ENCODE measurements at places on chromosomes 4 and X.

DNA sequence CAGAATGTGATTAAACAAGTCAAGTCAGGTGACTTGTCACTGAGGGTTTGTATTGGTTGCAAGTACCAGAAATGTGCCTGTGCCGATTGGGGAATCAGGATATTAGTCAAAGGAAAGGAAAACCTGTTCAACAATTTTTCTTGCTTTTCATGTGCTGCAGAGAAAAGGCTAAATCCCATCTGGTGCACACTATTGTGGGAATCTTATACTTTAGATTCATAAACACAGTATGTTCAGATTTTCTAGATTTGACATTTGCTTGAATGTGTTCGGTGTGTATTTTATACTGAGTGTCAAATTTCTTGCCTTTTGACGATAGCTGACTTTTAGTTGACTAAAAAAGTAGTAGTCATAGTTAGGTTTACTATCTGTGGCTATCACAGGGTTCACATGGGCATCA is 37.6 kb downstream of the GAB1 start:
- no peak for DNase-seq

DNA sequence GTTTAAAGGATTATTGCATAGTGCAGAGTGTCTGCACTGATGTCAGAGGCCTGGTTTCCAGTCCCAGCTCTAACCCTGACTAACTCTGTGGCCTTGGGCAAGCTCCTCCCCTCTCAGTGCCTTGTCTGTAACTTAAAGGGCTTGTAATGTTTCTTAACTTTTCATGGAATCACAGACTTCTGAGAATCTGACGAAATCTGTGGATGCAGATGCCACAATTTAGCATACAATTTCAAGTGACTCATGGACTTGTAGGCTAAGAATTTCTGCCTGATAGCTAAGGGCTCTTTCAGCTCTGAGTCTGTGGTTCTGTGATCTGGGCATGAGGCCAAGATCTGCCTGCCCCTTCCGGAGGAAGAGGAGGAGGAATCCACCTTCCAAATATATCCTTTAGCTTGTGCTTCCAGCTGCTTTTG is 236.9 kb downstream of the AR start:
- DNase-seq, result no peak

GRCh38 chrX:11375614-11376119 is 82.5 kb downstream of the AMELX start:
- DNase-seq, result no peak

GRCh38 chr4:158847535-158847934 is 78.7 kb downstream of the FNIP2 start:
- DNase-seq, result no peak

DNA sequence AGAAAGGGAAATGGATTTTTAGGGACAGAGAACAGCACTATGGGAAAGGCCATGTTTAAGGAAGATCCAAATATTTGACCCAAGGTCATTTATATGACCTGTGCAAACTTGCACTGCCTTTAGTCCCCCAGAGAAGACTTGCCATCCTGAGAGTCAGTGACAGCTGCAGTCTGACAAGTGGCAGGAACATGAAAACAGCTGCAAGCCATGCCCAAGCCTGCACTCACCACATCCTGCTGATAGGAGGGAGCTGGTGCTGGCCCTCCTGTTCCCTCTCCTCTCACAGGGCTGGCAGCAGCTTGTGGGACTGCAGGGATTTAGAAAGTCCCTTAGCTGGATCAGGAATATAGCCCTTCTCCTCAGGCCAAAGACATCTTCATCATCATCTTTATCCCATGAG is 187.7 kb downstream of the RAP1GDS1 start:
- DNase-seq, result no peak

DNA sequence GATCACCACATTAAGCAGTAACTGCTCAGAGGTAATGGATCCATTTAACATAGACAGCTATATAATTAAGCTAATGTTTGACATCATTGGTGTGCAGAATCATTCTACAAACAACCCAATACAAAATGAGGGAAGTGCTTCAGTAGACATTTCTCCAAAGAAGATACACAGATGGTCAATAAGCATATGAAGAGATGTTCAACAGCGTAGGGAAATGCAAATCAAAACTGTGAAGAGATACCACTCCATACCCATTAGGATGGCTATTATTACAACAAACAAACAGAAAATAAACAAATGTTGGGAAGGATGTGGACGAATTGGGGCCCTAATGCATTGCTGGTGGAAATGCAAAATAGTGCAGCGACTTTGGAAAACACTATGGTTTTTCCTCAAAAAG is 294.6 kb downstream of the ANK2 start:
- DNase-seq, result no peak

- DNase-seq, result no peak
Observed at GRCh38 chr4:17063888-17064287, 165.4 kb upstream of the LDB2 start.

DNA sequence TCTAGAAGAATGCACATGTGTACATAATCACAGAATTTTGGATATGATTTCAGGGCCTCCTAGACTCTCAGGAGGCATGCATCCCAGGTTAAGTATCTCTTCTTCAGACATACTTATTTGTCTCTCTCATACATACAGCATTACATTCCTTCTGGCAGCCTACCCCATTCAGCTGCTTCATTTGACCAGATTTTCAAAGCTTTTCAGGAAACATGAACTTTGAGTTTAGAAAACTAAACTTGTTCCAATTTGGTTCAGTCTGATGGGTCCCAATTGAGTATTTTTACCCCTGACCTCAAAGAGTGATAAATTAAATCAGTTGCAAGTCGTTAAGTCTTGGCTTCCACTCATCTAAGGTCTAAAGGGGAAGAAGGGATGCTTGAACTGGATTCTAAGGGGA is 330.9 kb downstream of the ARHGAP24 start:
- DNase-seq, result no peak

DNA sequence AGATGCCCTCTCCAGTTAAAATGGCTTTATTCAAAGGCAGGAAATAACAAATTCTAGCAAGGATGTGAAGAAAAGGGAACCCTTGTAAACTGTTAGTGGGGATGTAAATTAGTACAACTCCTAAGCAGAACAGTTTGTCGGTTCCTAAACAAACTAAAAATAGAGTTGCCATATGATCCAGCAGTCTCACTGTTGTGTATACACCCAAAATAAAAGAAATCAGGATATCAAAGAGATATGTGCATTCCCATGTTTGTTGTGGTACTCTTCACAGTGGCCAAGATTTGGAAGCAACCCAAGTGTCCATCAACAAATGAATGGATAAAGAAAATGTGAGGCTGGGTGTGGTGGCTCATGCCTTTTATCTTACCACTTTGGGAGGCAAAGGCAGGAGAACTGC is 36.1 kb downstream of the ADH7 start:
- no peak for DNase-seq

- no peak for DNase-seq
Observed at GRCh38 chr4:99264927-99265326, 25.9 kb downstream of the ADH1A start.

DNA sequence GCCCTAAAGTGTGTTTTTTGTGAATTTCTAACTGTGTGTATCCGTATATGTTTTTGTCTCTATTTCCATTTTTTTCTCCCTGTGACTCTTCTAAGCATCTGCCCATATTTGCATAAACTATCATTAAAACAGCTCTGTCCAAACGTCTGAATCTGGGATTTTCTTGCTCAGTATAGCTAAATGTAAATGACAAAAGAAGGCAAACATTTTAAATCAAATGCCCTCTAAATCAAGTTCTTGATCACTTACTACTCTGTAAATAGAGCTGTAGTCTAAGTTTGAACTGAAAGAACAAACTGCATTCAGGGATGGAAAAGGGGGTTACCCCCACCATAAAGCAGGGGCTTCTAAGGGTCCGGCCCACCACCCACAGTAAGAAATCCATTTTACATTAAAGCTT is 432.0 kb upstream of the FAM241A start:
- no peak for DNase-seq

DNA sequence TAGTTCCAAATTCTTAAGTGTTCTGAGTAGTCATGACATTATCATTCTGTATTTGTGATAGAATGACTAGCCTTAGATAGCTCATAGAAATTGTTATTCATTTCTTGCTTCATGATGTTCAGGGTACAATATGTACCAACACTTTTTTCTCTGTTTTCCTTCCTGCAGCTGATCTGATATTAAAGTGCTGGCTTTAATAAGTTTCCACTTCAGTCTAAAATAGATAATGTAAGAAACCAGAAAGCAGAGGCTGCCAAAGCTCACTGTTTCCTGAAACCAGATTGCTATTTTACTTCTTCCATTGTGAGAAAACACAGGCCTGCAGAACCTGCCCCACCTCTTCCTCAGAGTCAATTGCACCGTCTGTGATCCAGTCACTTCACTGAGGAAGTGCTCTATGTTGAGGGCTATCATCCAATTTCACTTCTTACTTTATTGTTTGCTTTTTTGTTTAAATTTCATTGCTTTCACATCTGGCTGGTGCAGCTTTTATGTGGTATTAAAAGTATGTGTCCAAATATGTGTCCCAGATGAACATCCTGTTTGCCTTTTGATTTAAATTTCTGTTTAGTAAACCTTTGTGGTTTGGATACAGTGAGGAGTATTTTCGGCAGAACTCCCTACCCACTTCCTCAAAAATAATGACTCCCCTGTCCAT is 652.1 kb downstream of the ANKRD50 start:
- DNase-seq, result no peak

DNA sequence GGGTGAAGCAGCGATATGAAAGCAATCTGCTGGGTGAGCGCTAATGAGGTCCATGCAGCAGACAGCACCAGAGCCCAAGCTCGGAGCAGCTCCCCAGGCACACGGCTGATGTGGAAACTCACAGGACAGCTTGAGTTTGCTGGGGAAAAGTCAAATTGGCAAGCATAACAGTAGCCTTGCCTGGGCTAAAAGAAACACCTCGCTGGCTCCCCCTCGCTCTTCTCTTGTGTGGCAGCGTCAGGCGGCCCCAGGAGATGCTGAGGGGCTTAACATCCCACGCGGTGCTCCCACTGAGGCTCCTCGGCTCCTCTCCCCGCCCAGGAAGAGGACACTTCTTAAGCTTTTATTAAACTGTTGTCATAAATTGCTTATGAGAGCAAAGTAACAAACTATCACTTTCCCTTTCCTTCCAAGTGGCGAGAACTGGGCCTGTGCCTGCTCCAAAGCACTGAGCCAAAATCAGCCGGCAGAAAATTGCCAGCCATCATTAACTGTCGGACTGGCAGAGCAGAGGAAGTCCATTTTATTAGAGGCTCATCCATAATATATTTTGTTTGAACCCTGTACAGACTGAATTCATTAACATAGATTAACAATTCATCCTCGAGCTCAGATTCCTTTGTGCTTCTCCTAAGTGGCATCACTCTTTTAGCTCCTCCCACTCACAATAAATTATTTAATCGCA is 111.4 kb downstream of the TSPAN5 start:
- no peak for DNase-seq

- DNase-seq, result no peak
Observed at GRCh38 chr4:7347981-7348380, 86.7 kb downstream of the PSAPL1 start.

- DNase-seq, result no peak
Observed at GRCh38 chr4:15533817-15534216, 64.1 kb downstream of the CC2D2A start.

DNA sequence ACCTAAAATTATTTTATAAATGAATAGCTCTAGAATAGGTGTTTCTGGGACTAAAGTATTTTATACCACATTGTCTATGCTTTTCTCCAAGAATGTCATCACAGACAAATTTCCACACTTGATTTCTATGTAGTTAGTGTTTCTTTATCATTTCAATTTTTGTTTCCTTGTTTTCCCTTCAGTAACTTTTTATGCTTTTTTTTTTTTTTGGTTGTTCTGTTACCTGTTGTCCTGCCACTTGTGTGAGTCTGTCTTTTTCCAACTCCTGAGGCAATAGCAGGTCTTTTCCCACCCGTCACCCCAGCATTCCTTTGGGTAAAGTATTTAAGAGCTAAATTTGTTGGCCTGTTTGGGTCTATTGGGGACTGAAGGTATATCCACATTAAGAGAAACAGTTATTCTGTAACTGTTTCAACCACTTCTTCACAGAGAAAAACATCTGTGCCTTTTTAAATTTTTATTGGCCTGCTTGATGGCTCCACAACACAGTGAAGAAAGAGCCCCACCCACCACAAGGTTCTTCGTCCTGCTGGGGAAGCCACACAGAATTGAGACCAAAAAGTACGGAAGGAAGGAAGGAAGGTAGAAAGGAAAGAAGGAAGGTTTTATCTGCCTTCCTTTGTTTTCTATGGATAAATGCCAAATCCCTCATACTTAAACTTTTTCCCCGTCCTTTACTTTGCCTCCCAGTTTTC is 17.7 kb upstream of the GPC3 start:
- DNase-seq, result no peak

DNA sequence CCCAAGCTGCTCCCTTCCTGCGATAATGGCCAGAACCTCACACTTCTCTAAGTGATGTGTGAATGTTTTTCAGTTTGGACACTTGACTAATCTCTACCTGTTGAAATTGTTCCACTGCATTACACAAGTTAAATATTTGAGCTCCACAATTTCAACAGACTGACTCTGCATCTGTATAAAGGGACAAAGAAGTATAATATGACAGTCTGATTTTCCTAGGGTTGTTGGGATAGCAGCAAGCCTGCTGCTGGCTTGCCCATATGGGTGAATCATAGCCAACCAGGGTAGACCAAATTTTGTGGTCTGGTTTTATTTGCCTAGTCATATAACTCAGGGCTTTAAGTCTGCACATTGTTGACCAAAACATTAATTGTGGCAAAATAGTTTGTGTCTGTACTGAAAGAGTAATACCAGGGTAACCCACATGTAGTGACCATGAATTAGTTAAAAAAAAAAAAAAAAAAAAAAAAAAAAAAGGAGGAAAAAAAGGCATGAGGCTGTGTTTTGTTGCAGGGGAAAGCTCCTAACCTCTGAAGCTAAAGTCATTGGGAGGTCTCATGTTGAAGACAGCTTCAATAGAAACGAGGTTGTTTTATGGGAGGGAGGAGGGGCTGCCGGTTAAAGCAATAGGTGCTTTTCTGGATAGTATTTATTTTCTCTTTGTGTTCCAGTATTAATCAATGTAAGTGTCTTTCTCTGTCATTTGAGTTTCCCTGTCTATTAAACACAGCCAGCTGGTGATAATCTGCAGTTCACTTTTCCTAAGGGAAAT is 534.2 kb downstream of the RAB28 start:
- no peak for DNase-seq

GRCh38 chr4:184476695-184477094 is 2.3 kb upstream of the IRF2 start:
- DNase-seq, result no peak

DNA sequence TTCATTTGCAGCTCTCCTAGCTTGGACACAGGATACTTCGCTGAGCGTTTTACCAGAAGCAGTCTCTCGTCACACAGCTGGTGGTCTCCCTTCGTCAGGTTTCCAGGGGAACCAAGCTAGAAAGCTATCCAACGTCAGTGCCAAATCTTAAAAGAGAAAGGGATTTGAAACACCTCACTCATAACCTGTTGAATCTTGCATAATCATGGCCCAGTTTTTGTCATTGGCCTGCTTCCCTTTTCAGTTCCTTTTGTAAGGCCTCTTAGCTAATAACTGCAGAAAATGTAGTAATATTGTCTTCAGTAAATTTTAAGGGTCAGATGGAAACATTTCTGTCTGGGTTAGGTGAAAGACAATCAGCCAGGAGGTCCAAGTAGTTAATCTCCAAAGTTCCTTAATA is 22.0 kb downstream of the RAB39B start:
- no peak for DNase-seq

GRCh38 chr4:158172261-158173258 is at the start of gene GASK1B:
Gene GASK1B, minus strand, starts transcription at chr4:158173025. Its CDS starts 1,650 bp downstream, at chr4:158171375.
- no peak for DNase-seq

All from activated naive CD8-positive, alpha-beta T cell treated with anti-CD3 and anti-CD28 coated beads, Interleukin-2, amount 50 U/mL, for 16 hours (primary cell).